ENCODE measurements at places on chromosomes 2 and 18.

GRCh38 chr2:186588940-186589611 lies 780 bp upstream of the ITGAV start:
- DNase-seq, result no peak

DNA sequence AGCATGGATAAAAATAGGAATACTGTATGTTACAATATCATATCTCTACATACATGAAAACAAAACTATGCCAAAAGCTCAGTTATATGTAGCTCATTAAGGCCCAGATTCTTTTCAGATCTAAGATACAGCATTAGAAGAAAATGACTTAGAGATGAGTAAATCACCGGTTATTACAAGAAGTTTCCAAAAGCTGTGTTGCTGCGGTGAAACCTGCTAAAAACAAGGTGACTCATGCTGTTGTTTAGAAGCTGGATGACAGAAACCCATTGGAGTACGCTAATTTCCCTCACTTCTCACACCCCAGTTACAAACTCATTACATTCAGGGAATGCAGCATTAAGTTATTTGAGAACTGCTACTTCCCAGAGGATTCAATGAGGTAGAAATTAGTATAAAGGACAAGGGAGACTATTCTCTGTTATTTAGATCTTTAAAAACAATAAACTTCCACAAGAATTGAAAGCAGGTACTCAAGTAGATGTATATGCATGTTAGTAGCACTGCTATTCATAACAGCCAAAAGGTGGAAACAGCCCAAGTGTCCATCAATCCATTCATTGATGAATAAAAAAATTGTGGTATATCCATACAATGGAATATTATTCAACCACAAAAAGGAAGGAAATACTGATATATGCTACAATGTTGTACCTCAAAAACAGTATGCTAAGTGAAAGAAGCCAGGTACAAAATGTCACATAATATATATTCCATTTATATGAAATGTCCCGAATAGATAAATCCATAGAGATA lies 32.6 kb downstream of the RBKS start:
- DNase-seq, result peak; percentile 51

- DNase-seq, result no peak
Observed at GRCh38 chr2:201172279-201172678, 10.7 kb upstream of the CASP10 start.

DNA sequence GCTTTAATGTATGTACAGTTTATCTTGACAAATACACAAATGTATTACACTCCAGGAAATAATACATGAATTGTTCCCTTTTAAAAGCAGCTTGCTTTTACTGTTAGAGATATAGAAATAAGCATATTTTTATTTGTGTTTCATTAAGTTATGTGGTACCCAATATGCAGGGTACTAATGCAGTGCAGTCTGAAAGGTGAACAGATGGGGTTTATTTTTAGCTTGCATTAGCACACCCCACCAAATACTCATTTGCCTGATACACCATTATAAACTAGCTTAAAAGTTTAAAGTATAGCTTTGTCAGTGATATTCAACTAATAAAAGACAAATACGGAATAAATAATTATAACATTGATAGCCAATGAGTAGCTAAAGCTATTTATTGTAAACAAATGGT lies 394.7 kb upstream of the ZNF804A start:
- DNase-seq, result no peak

- no peak for DNase-seq
Observed at GRCh38 chr18:56515522-56515921, 122.9 kb downstream of the TXNL1 start.

DNA sequence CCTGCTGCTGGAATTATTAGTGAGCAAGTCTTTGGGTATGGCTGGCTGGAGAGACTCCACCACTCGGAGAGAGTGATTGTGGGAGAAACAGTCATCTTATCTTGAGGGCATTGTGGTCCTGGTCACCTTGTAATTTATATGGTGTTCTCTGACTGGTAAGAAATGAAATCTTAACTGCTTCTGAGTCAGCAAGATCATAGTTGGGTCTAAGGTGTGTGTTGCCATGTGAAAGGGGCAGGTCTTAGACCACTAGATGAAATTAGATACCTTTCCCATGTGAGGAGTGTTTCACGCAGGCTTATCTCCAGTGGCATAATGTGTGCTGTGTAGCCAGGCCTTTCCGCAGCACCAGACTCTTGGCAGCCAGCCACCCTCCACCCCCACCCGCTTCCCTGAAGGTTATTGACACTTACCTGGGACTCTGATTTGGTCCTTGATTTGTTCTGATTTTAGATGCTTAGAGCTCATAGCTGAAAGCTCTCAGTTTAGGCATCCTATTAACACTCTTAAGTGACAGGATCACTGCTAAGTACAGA lies 7.7 kb downstream of the MAPRE3 start:
- DNase-seq, result no peak

GRCh38 chr18:26017929-26018328 lies 72.5 kb downstream of the SS18 start:
- DNase-seq, result no peak

- no peak for DNase-seq
Observed at GRCh38 chr18:27991391-27991790, 185.5 kb downstream of the CDH2 start.

GRCh38 chr2:64652231-64653108 lies 1.2 kb downstream of the SERTAD2 start:
- DNase-seq, result no peak

Data from epithelial cell of prostate (primary cell).